CD4-positive, alpha-beta T cell treated with Interleukin-12 subunit alpha and Interleukin-12 subunit beta, for 1 hour (primary cell): ENCODE measurements at places on chromosomes 2 and 18.
A peak's percentile ranks its signal among the peaks of the same experiment; 100 is the strongest.

GRCh38 chr18:25350489-25351251 is 1.3 kb downstream of the ZNF521 start:
- no peak for DNase-seq

DNA sequence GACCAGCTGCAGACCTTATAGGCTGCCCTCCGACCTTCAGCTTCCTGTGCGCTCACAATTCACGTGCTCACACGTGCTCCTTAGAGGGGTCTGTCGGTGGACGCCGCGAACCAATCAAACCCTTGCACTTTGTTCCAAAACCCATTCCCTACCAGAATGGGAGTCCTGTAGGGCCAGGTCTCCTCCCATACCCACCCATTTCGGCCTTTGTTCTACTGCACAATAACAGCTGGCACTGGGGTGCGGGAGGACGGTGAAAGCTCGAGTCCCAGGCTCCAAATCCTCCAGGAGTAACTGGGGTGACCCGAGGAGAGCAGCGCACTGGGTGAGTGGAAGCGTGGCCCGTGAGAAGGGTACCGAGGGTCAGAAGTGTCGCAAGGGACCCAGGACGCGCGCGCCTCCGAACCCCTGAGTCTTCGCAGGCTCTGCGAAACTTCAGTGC is 13.0 kb downstream of the SIX3 start:
- DNase-seq: no peak

GRCh38 chr18:39453882-39454281 is 1888.3 kb upstream of the CELF4 start:
- DNase-seq: no peak

DNA sequence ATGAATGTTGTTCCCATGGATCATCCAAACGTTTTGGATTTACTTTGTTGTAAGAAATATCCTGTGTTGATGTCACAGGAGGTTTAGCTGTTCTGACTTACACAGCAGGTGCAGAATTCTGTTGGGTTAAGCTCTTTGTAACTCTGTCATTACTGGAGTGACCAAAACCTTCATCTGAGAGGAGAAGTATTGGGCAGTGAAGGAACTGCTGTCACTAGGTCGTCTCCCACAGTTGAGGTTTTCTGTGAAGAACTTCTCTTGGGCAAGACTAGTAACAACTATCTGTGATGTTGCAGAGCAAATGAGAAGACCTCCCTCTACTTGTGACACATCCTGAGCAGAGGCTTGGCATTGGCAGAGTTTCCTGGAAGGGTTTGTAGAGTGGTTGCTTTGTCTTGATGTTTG is 2.9 kb downstream of the SPTBN1 start:
- DNase-seq: no peak

GRCh38 chr2:176873403-176873802 is 339.2 kb upstream of the HNRNPA3 start:
- DNase-seq: no peak

GRCh38 chr2:4914551-4914950 is 777.6 kb upstream of the SOX11 start:
- no peak for DNase-seq

GRCh38 chr2:114543236-114543766 is 100.9 kb downstream of the DPP10 start:
- no peak for DNase-seq

DNA sequence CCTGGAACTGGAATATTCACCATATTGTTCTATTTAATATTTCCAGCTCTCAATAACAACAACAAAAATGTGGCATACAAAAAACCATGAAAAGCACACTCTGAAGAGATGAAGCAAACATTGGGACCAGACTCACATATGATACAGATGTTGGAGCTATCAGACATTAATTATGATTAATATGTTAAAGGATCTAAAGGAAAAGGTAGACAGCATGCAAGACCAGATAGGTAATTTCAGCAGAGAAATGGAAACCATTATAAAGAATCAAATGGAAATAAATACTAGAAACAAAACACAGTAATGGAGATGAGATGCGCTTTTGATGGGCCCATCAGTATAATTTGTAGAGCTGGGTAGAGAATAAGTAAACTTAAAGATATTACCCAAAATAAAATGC is 50.9 kb upstream of the MGAT4A start:
- no peak for DNase-seq

- DNase-seq: no peak
Observed at GRCh38 chr2:27977731-27978312, 87.3 kb downstream of the BABAM2 start.

GRCh38 chr2:27940090-27940671 is 49.7 kb downstream of the BABAM2 start:
- DNase-seq: no peak

DNA sequence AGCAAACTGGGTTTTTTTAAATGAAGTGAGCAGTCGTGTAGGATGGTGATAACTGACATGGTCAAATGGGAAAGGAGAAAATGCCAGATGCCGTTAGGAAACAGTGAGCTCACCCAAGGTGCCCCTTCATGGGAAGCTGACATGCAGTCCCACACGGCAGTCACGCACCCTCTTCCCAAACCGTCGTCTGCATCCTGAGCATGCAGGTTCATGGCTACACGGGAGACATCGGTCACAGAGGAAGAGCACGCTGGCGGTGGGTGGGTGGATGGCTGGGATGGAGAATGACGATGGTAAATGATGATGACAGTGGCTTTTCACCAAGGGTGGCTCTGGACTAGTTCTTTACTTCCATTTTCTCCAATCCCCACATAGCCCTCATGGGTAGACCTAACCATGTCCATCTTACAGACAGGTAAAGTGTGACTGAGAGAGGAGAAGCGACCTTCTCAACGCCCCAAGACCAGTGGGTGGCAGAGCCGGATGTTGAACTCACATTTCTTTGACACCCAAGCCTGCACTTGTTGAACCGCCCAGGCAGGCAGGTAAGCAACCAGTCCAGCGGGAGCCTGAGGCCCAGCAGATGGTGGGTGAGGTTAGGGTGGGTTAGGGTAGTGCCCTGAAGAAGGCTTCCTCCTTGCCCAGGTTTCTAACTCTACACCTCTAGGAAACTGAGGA is 44.5 kb downstream of the TNS1 start:
- no peak for DNase-seq

- DNase-seq: no peak
Observed at GRCh38 chr2:60441800-60442199, 111.7 kb downstream of the BCL11A start.

DNA sequence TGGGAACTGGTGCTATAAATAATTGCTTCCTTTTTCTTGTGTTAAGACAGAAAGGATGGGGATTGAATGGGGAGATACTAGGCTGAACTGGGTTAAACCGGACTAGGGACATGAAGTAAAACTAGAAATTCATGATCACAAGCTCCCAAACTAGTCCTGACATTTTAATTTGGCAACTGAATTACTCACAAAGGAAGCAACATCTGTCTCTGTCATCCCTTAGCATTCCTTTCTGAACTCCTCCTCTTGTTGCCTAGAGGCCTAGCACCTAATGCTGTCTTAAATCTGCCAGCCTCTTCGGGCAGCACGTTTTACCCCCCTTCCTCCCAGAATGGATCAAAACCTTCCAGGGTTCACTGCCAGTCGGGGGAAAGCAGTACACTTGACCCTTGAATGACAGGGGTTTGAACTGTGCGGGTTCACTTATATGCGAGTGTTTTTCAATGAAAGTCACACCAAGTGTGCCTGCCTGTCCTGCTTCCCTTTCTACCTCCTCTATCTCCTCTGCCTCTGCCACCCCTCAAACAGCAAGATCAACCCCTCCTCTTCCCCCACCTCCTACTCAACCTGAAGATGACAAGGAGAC is 8.2 kb downstream of the KCTD1 start:
- DNase-seq: no peak

- DNase-seq: no peak
Observed at GRCh38 chr2:233468047-233468740, 98.4 kb downstream of the USP40 start.

GRCh38 chr2:159807183-159808031 is 9.4 kb upstream of the CD302 start:
- DNase-seq: peak; percentile 15

- no peak for DNase-seq
Observed at GRCh38 chr18:46346213-46346612, 242.0 kb downstream of the HAUS1 start.

DNA sequence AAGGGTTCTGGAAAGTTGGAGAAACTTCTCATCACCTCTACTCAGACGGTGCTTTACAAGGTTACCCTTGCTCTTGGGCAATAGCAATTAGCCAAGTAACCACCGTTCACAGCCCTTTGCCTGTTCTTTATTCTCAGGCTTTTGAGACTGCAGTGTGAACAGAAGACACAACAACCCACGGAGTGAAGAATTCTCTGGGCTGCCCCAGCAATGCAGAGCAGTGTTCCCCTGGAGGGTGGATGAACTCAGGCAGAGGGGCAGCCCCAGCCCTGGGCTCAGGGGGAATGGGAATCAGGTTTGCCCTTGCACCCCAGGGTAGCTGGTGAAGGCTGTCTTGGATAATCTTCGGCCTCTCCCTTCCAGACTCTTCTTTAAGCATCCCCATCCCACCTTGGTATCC is 69.1 kb downstream of the MCFD2 start:
- DNase-seq: no peak

DNA sequence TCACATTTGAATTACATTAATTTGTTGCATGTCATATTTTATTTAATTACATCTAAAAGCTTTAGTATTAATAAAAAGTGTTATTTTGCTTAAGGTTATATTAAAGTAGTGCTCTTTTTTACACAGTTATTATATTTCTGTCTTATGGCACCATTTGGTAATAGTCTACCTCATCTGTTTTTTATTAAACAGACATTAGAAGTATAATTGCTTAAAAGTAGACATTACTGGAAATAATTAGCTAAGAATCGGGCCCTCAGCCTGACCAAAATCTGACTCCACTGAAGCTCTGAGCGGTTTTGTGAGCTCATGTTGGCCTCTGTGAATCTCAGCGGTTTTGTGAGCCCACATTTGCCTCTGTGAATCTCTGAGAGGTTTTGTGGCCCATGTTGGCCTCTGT is 102.5 kb upstream of the SNTG2 start:
- no peak for DNase-seq

DNA sequence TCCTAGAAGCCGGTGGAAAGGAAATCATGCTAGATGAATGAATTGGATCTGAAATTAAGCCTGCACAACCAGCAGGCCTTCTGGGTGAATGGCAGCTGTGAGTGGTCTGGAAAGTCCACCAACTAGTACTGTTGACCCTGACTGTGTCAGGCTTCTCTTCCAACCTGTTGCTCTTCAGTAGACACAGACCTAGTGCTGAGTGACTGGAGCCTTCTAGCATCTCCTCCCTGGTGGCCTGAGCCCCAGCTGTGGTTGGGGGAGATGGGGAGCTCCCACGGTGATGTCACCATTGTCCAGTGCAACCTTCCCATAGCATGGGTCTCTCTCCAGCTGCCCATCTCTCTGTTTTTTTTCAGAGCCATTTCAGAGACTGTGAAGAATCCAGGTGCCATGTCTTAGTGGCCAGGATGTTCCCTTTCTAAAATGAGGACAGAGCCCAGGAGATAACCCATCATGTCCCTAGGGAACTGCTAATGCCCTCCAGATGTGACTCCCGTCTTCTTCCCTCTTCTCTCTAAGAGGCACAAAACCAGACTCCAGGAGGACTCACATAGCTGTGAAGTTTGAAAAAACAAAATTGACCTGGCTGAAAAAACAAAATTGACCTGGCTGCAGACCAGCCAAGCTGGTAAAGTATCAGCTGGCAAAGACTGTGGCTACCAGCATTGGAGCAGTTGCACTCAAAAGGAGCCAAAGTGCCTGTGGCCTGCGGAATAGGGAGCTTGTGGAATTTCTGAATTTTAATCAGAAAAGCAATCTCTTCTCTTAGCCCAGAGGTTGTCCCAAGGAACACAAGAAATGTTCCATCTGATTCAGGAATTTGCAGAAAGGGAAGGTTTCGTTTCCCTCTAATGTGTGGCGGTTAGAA is 67.4 kb upstream of the RPL31 start:
- DNase-seq: no peak

- no peak for DNase-seq
Observed at GRCh38 chr2:18623782-18624181, 34.4 kb upstream of the NT5C1B start.

DNA sequence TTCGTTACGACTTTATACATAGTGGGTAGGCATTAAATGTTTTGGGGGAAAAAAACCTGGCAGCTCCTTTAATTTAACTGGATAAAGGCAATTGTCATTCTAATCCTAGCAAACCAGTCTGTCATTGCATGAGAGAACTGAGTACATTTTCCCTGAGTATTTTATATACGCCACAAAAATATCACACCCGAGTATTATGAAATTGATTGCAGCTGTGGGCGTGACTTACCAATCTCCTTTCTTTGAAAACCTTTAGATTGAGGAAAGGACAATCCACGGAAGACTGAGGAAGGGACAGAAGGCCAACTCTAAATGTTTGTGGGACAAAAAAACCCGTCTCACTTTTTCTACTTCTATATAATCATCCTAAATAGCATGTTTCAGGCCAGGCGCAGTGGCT is 9.0 kb downstream of the TM4SF20 start:
- DNase-seq: no peak

GRCh38 chr18:62183578-62184195 is 3.2 kb downstream of the PIGN start:
- peak; percentile 70 for DNase-seq

- DNase-seq: no peak
Observed at GRCh38 chr2:198905881-198906612, 551.7 kb downstream of the SATB2 start.

DNA sequence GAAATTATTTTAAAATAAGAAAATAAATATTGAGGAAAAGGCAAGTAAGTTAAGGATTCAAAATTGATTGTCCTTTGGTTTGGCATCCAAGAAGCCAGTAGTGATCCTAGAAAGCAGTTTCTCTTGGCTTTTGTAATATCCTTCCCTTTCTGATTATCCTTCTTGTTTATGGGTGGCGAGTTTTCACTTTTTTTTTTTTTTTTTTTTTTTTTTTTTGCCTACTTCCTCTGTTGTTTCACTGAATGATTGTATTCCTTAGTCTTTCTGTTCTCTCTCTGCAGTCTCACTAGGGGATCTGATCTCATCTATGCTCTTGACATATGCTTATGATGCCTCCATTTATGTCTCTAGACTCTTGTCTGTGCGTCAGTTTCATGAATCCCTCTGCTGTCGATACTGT is 4.2 kb downstream of the NAPG start:
- DNase-seq: no peak

DNA sequence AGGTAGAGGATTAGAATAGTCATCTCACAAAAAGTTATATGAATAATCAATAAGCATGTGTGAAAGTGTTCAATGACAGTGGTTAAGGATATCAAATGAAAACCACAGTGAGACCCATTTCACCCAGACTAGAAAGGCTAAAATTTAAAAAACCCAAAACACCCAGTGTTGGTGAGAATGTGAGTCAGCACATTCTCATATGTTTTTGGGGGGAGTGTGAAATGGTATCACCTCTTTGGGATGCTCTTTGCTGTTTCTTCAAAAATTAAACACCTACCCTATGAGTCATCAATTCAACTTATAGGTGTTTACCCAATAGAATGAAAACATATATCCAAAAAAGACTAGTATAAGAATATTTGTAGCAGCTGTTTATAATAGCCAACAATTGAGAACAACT is 69.8 kb downstream of the MAP3K20 start:
- no peak for DNase-seq

DNA sequence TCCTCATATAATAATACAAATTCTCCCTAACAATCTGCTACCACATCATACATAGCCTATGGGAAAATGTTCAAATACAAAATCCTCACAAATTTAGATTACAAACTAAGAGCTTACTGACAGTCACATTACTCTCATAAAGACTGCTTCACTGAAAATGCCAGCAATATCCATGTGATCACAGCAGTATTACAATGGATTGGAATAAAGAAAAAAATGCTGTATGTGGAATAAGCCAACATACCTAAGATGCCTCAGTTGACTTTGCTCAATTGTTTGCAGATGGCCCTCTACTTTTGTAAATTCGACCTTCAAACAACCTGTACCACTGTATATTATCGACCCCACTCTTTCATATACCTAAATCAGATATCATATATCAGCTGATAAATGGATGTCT is 88.7 kb downstream of the DYM start:
- DNase-seq: no peak
